Osteoblast (primary cell): ENCODE measurements at places on chromosomes 5 and 9. TPM values are rescaled to one million over a fixed set of nuclear protein-coding genes. Genes with fewer than 3 reads are reported as not detected.

The MYORG gene
- total RNA-seq: 0.36 and 0.88 TPM in 2 replicates

The SPATA31D3 gene
- total RNA-seq: not detected in 2 replicates

The ST8SIA4 gene
- 1.4 and 1.8 TPM in 2 replicates for total RNA-seq

The MLANA gene
- under 0.01 TPM in 1 of 2 replicates, not detected in the other for total RNA-seq

The ALDOB gene
- not detected in 2 replicates for total RNA-seq

The SLC6A18 gene
- not detected in 2 replicates for total RNA-seq

The CTNND2 gene
- total RNA-seq: not detected in 2 replicates

The CCNO gene
- 1.4 and 2.1 TPM in 2 replicates for total RNA-seq

DNA sequence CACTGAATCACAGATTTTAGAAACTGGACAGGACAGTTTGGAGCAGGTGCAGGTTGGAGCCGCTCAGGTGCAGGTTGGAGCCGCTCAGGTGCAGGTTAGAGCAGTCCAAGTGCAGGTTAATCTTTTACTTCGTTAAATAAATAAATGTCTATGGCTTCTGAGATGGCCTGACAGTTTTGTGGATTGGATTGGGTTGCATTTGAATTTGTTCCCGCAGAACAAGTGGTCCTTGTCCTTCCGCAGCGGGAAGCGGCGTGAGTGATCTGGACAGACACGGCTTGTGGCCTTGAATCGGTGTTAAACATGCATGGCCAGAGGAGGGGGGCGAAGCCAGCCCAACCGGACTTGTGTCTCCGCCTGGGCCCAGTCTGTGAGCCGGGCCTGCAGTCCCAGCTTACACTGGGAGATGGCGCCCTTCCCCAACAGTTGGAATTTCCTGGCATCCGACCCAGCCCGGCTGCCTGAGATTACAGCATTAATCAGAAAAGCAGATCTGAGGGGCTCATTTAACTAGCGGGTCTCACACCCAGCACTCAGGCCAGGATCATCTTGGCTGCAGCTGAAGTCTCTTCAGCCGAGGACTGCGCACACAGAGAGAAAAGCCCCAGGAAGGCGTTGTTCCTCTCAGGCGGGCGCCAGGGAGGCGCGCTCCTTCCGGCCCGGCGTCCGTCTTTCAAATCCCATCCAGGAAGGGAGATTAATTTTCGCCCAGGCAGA, 1.5 kb upstream of the OLFM1 start:
- no peak overlapping the region for H3K4me3 ChIP-seq
- H3K27ac ChIP-seq: no peak overlapping the region
- H3K36me3 ChIP-seq: no peaks in the 10 kb centered on the region
- peak; percentile 98 for DNase-seq
- H3K27me3 ChIP-seq: peaks cover 27% of the 10 kb centered on the region

- no peaks in the 10 kb centered on the region for H3K36me3 ChIP-seq
- H3K4me1 ChIP-seq: no peaks in the 10 kb centered on the region
- H3K27ac ChIP-seq: no peak overlapping the region
- H3K27me3 ChIP-seq: no peaks in the 10 kb centered on the region
Measured at GRCh38 chr5:83400701-83401100, 70.8 kb upstream of the VCAN start.

GRCh38 chr9:114529285-114529684, 24.0 kb upstream of the WHRN start:
- H3K4me1 ChIP-seq: peaks cover 8% of the 10 kb centered on the region
- no peak for DNase-seq
- no peak overlapping the region for H3K4me3 ChIP-seq

- DNase-seq: peak; percentile 41
- H3K36me3 ChIP-seq: no peaks in the 10 kb centered on the region
- no peaks in the 10 kb centered on the region for H3K4me1 ChIP-seq
- no peak overlapping the region for H3K27ac ChIP-seq
Measured at GRCh38 chr9:22469928-22470544, 23.4 kb downstream of the DMRTA1 start.

DNA sequence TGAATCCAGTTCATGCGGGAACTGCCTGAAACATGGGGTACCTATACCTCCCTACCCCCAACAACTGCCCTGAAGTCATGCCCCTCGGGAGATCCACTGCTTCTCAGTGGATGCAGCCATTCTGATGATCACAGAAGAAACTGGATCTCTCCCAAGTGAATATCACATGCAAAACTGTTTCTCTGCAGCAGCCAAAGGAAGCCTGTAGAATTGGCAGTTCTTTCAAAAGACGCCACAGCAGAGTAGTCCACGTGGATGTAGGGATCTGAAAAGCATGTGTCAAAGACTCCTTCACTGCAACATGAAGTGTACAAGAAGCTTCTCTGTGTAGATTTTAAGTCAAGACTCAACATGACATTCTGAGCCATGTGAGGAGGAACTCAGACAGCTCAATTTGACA, 286.7 kb downstream of the NR3C1 start:
- H3K4me1 ChIP-seq: no peaks in the 10 kb centered on the region
- no peak overlapping the region for H3K4me3 ChIP-seq
- no peaks in the 10 kb centered on the region for H3K36me3 ChIP-seq

DNA sequence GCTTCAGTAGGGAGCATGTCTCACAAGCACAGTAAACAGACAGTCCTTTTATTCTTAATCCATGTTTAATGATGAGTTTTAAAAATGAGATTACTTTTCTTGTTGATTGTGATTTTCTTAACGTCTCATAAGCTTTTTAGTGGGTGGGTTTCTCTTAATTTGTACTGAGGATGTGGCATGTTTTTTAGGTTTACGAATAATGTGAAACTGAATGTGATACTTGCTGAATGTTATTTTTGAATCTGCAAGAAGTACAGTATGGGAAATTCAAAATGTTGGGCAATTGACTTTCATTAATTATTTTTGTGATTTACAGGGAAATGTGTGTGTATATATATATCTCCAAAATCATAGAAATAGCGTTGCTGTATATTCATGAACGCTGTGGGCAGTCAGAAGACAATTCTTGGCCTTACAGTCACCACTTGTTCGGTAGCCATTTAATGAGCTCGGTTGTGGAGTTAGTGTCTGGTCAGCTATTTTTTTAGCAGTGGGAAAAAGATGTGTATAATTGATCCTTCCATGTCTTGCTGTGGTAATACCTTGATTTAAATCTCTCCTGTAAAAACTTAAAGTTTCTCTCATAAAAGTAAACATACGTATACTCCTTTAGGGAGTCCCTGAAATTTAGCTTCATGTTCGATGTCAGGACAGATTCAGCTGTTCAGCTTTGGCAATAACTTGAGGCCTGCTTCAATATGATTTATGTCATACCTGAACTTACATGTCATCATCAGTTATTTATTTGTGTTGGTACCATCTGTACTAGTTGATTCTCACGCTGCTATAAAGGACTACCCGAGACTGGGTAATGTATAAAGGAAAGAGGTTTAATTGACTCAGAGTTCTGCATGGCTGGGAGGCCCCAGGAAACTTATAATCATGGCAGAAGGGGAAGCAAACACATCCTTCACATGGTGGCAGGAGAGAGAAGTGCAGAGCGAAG, 15.0 kb downstream of the ICE1 start:
- no peak overlapping the region for H3K27ac ChIP-seq
- H3K27me3 ChIP-seq: no peaks in the 10 kb centered on the region
- DNase-seq: no peak
- peaks cover 7% of the 10 kb centered on the region for H3K36me3 ChIP-seq

- H3K36me3 ChIP-seq: no peaks in the 10 kb centered on the region
- no peak overlapping the region for H3K27ac ChIP-seq
- DNase-seq: peak; percentile 41
- H3K27me3 ChIP-seq: no peaks in the 10 kb centered on the region
Measured at GRCh38 chr9:127970401-127971313, 10.1 kb downstream of the EEIG1 start.

DNA sequence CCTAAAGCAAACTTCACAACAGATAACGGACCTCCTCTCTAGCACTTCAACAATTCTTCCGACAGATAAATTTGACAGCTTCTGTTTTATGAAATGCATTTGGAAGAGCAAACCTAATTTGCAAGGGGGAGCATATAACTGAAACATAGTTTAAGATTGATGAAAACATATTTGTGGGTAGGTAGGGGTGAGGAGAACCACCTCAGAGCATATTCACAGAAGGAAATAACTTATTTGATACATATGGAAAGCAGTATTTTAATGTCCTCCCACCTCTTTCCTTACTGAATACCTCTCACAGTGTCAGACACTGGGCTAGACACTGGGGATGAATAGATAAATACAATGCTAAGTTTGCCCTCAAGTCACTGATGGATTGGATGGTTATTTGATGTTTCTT, 384.8 kb downstream of the MAT2B start:
- peaks cover 24% of the 10 kb centered on the region for H3K4me1 ChIP-seq
- no peak overlapping the region for H3K27ac ChIP-seq
- no peak overlapping the region for H3K4me3 ChIP-seq
- no peaks in the 10 kb centered on the region for H3K36me3 ChIP-seq
- no peak for DNase-seq

GRCh38 chr5:135332519-135333150, 66.4 kb downstream of the MACROH2A1 start:
- H3K27ac ChIP-seq: no peak overlapping the region
- peaks cover 11% of the 10 kb centered on the region for H3K4me1 ChIP-seq
- peaks cover 32% of the 10 kb centered on the region for H3K36me3 ChIP-seq
- no peaks in the 10 kb centered on the region for H3K27me3 ChIP-seq

DNA sequence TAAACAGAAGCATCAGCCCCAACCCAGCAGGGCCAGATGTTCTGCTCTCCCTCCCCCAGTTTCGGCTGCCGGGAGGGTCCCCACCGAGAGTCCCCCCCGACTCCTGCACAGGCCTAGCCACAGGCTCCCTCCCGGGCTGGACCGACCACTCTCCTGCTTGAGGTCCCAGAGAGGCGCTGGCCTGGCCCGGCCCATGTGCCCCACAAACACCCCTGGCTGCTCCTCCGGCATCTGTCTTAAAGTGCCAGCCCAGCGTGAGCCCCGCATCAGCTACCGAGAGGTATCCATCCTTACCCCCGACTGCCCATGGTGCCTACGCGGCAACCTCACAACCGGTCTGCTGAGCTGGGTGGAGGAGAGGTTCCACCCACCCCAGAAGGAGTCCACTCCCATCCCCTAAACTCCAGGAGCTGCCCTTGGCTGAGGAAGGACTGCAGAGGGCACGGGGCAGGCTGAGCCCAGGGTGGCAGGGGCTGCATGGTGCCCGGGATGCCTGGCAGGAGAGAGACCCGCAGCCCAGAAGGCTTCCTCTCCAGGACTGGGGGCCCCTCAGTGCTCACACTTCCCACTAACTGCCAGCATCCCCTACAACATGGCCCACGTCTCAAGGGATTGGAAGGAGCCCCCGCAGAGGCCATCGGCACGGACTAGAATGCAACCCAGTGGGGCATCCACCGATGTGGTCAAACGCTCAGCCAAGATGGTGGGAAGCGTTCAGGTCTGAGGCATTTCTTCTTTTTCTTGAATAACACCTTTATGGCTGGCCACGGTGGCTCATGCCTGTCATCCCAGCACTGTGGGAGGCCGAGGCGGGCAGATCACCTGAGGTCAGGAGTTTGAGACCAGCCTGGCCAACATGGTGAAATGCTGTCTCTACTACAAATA, 15.6 kb upstream of the EGFL7 start:
- H3K36me3 ChIP-seq: no peaks in the 10 kb centered on the region
- no peak for DNase-seq
- H3K27me3 ChIP-seq: peaks cover 16% of the 10 kb centered on the region
- no peak overlapping the region for H3K4me3 ChIP-seq
- H3K27ac ChIP-seq: no peak overlapping the region
- H3K4me1 ChIP-seq: no peaks in the 10 kb centered on the region

GRCh38 chr9:19404283-19405075, 4.3 kb upstream of the ACER2 start:
- no peaks in the 10 kb centered on the region for H3K36me3 ChIP-seq
- peaks cover 4% of the 10 kb centered on the region for H3K4me1 ChIP-seq
- no peak overlapping the region for H3K4me3 ChIP-seq
- no peaks in the 10 kb centered on the region for H3K27me3 ChIP-seq

DNA sequence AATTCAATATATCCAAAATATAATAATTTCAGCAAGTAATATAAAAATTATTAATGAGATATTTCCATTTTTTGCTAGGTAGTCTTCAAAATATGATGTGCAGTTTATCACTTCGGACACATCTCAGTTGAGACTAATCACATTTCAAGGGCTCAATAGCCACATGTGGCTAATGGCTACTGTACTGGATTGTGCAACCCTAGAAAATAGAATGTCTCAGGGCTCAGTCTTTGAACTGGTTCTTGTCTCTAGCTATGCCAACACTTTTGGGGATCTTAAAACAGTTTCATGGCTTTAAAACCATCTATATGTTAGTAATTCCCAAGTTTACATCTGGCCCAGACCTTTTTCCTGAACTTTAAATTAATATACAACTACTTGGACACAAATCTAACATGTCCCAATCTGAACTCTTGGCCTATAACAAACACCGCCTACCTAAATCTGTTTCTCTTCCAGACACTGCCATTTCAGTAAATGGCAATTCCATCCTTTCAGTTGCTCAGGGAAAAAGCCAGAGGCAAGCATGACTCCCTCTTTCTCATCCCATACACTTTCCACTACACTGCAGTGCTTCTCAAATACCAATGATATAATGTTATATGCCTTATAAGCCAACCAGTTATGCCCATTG, 18.8 kb downstream of the PTAR1 start:
- H3K27ac ChIP-seq: no peak overlapping the region
- H3K27me3 ChIP-seq: no peaks in the 10 kb centered on the region
- H3K4me3 ChIP-seq: no peak overlapping the region
- peaks cover 5% of the 10 kb centered on the region for H3K4me1 ChIP-seq

GRCh38 chr9:117835798-117836197, 131.6 kb downstream of the TLR4 start:
- H3K27ac ChIP-seq: no peak overlapping the region
- no peaks in the 10 kb centered on the region for H3K36me3 ChIP-seq
- no peaks in the 10 kb centered on the region for H3K4me1 ChIP-seq
- no peaks in the 10 kb centered on the region for H3K27me3 ChIP-seq
- no peak overlapping the region for H3K4me3 ChIP-seq

DNA sequence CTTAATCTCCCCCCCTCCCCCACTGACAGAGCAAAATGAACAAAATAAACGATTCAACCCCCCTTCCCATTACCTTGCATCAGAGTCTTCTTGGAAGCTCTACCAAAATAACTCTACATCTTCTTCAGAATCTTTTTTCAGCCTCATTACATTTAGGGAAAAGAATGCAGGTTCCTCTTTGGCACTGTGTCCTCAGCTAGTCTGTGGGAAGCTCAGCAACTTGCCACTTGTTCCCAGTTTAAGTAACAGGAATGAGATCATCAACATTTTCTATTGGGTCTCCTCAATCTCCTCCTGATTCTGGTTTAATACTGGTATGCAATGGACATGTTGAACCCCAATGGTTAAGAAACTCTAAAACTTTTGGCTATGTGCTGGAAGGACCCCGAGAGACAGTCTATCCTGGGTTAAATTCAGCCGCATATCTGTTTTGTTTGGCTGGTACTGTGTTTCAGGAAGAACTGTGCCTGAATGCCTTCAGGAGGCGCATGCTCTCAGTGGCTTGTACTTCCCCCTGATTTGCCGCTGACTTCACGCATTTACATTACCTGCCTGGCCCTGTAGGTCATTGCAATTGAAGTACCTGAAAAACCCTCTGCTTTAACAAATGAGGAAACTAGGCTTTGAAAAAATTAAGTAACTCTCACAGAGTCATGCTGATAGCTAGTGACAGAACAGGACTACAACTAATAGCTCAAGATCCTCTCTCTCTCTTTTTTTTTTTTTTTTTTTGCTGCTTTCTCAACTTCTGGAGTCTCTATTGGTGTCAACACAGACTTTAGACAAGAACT, 78.1 kb upstream of the HMHB1 start:
- no peaks in the 10 kb centered on the region for H3K27me3 ChIP-seq
- no peak overlapping the region for H3K27ac ChIP-seq
- H3K4me1 ChIP-seq: peaks cover 11% of the 10 kb centered on the region
- DNase-seq: peak; percentile 17

GRCh38 chr9:12133416-12133815, 559.8 kb upstream of the TYRP1 start:
- no peaks in the 10 kb centered on the region for H3K36me3 ChIP-seq
- H3K27me3 ChIP-seq: no peaks in the 10 kb centered on the region
- H3K4me3 ChIP-seq: no peak overlapping the region
